ENCODE measurements at places on chromosomes 16 and 17. TPM values are rescaled to one million over a fixed set of nuclear protein-coding genes. Genes with fewer than 3 reads are reported as not detected.

DNA sequence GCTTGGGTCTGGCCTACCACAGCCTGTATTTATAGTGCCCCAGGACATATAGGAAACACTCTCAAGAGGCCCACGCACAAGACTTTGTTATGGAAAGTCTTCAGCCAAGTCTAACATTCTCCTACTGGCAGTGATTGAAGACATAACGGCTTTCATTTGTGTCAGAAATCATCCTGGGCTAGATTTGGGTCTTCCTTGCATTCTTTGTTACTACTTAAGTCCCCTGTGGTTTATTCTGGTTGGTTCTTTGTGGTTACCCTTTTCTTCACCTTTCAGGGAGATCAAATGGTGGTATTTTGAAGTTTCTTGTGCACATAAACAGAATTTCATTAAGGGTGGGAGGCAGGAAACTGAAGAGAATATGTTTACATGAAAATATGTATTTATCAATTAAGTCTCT lies 37.7 kb downstream of the REXO5 start:
- DNase-seq: no peak

DNA sequence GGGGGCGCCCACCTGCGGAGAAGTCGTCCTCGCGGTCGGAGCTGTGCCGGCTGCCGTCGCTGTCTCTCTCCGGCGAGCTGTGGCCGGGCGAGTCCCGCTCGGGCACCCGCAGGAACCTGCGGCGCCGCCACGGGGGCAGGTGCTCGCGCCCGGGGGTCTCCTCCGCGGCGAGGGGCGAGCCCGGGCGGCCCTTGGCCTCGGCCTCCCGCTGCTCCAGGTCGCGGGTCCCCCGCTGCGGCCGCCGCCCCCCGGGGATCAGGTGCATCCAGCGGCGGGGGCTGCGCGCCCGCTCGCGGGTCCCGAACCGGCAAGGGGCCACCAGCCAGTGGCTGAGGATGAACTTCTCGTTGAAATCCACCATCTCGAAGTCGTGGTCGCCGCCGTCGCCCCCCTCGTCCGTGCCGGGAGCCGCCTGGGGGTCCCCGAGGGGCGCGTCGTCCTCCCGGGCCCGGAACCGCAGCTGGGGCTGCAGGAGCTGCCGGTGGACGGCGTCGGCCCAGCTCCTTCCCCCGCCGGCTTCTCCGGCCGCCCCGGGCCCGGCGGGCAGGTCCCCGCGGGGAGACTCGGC lies 41.4 kb upstream of the BHLHA9 start:
- DNase-seq: no peak

DNA sequence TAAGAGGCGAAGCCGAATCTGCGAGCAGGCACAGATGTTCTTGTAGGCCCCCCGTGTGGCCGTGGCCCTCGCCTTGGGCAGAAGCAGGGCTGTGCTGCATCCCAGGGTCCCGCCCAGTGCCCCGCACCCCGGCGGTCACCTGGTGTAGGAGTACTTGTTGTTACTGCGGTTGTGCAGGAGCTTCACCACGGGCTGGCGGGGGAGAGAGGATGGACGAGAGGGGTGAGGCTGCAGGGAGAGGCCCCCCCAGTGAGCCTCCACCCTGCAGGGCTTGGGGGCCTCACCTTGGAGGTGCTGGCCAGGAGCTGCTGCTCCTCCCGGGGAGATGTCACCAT lies 11.4 kb downstream of the ASPHD1 start:
- DNase-seq: no peak

DNA sequence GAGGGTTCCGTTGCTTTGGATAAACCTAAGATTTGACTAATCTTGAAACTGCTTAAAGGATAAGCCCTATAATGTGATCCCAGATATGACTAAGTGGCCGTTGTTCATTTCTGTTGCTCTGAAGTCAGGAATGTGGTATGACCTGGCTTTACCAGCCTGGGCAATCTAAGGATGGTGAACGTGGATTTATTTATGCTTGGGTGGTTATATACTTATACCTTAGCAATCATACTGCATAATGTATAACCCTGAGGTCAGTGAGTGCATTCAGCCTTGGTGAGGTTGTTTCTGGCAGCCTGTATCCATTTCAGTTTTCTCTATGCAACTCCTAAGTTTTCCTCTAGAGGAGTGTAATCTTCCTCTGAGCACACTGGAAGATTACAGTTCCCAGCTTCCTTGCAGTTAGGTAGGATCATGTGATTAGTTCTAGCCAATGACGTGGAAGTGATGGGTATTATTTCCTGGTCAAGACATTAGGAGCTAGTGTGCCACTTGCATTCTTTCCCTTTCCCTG lies 41.9 kb downstream of the FTO start:
- DNase-seq: no peak

GRCh38 chr16:86723689-86724088 lies 145.3 kb downstream of the FOXL1 start:
- no peak for DNase-seq

GRCh38 chr17:14331225-14331981 lies 30.5 kb downstream of the HS3ST3B1 start:
- DNase-seq: peak; percentile 40

DNA sequence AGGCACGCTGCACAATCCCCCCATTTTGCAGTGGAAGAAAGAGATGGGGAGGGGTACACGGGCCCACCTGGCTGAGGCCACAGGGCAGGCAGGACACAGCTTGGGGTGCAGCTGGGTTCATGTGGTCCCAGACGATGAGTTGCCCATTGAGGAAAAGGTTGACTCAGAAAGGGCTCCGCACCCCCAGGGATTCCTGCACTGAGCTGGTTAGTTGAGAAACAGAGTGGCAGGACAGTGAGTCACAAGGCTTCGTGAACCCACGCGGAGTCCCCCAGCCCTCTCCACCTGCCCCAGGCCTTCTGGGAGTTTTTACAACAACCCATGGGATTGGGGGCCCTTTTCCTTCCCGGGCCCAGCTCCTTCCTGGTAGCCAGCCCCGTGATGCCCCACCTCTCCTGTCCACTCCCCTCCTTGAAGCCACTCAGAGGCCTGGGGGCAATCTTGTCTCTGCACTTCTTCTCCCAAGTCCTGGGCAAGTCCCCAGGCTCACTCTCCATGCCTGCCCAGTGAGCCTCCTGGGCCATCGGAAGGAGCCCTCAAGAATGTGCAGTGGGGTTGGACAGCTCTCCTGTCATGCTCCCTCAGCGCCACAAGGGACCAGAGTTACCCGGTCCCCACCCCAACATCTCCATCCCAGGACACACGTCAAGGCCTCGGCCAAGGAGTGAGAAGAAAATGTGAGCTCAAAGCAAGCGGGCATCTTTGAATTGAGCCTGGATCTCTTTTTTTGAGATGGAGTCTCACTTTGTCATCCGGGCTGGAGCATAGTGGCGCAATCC lies 251.2 kb downstream of the PARN start:
- DNase-seq: no peak

Gene ALDOA
- total RNA-seq: 889 TPM

Gene CDT1
- total RNA-seq: 2.9 TPM

Gene GNG13
- total RNA-seq: not detected

Data from lower leg skin (tissue), 4 donors.